ENCODE measurements at places on chromosomes 4 and X.
A peak's percentile ranks its signal among the peaks of the same experiment; 100 is the strongest.

GRCh38 chrX:134236626-134237614 lies at the start of gene CCDC160:
TSS of gene CCDC160 (plus strand) at chrX:134237182. CDS start at chrX:134244801, 7,619 bp downstream.
- no peak for DNase-seq

GRCh38 chr4:8103421-8104390 lies 54.9 kb downstream of the ABLIM2 start:
- no peak for DNase-seq

DNA sequence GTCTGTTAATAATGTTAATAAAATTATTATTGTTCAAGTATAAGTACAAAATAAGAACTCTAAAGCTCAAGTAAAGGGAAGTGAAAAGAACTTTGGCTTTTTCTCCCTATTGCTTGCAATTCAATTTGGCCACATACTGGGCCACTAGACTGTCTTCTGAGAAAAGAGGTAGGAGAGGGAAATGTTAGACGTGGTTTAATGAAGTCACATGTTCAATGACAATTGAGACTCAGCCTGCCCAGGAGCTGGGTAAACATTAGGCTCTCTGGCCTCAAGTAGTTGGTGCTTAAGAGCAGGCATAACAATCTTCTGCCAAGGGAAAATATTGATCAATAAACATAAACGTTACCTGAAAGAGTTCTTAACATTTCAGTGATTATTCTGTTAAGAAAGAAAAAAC lies 15.1 kb upstream of the PRSS12 start:
- DNase-seq, result no peak

DNA sequence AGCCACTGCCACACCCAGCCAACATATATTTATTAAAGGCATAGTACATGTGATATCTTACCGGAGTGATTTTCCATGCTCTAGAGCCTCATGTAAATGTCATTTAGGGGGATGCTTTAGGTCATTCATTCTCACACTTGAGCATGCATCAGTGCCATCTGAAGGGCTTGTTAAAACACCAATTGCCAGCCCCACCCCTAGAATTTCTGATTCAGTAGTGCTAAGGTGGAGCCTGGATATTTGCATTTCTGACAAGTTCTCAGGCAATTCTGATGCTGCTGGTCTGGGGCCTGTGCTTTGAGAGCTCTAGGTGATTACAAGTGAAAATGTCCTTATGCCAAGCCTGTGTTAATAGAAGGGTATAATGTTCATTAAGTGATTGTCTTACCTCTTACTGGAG lies 107.7 kb downstream of the PHEX start:
- no peak for DNase-seq

- DNase-seq, result no peak
Observed at GRCh38 chr4:63396269-63396668, 1013.0 kb downstream of the TECRL start.

DNA sequence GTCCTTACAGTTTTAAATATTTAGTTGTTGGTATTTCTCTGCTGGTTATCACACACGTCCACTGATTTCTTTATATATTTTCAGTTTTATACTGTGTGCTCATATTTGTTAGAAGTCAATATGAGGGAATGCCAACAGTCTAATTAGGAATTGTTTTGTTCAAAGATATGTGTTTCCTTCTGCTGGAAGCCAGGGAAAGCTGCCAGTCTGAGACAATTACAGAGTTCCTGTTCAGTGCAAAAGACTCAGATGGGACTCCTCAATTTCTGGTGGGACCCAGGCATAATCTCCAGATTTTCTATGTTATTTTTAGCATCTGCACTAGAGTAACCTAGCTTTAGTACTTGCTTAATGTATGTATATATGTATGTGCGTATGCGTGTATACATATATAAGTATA lies 486.0 kb downstream of the GRID2 start:
- DNase-seq, result no peak

DNA sequence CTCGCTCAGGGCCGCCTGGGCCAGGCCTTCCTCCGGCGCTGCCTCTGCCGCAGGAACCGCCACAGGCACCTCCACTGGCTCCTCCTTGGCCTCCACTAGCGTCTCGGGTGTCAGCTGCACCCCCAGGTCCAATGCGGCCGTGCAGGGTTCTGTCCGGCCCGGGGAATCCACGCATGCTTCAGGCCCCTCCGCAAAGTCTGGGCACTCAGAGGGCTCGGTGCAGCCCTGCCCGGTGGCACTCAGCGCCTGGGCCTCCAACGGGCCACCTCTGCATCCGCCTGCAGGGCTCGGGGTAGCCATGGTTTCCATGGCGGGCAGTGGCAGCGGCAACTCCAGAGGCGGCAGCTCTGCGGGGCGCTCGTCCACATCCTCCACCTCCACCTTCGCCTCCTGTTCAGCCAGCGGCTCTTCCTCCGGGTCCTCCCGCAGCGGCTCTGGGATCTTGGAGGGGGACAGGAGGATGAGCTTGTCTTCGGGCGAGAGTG lies 74.9 kb upstream of the UCP1 start:
- DNase-seq, result no peak

DNA sequence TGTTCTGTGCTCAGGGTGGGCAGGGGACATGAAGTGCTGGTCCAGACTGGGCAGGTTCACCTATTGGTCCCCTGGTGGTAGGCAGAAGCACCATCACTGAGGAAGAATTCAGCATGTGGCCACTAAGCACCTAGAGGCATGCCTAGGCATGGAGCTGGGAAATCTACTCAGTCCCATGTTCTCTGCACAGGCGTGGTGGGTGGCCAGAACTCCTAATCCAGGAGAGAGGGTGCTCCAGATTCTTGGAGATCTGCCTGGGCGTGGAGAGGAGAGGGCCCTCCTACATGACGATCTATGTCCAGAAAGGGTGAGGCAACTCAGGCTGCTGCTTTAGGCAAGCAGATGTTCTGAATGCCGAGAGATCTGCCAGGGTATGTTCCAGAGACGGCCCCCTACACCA lies 44.6 kb upstream of the MAGEC2 start:
- no peak for DNase-seq

DNA sequence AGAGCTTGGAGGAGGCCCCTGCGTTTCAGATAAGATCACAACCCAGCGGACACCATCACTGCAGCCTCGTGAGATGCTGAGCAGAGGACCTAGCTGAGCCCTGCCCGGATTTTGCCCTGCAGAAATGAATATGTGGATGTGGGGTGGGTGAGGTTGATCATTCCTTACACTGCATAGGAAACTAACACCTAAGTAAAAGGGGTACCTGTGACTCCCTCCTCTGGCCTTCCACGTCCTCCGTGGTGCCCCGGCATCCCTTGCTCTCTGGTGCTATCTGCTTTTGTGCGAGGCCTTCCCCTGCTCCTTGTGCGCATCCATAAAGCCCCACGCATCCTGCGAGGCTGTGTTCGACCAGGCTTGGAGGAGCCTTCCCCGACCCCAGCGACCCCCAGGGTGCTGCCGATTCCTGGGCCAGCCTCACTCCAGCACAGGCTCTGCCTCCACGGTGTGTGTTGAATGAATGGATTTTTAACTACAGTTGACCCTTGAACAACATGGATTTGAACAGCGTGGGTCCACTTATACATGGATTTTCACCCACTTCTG lies 25.6 kb upstream of the GPR78 start:
- no peak for DNase-seq

DNA sequence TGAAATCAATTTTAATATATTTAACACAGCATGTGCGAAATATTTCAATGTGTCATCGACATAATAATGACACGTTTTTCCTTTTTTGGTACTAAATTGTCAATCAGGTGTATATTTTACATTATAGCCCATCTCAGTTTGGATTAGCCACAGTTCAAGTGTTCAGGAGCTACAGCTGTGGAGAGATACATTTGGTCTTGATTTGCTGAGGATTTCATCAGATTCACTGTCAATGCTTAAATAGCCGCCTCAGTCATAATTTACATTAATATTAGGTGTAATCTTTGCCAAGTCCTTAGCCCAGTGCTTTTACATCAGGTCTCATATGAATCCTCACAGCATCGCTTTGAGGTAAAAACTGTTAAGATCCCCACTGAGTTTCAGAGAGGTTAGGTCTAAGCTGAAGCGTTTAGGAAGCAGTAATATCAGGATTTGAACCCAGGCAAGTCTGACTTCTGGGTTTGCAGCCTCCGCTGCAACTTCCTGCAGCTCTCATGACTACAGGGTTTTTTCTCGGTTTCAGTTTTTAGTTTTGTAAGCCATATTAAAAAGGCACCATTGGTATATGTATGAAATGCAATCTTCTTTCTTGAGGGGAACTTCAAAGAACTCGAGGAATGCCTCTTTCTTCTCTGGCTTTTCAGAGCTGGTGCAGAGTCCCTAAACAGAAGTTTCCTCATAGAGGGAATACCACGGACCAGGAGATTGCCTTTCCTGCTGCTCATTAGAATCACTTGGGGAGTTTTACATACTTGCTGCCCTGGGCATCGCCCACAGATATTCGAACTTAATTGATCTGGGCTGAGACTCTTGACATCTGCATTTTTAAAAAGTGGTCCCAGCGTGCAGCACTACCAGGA lies 6.4 kb downstream of the MTM1 start:
- DNase-seq, result no peak

DNA sequence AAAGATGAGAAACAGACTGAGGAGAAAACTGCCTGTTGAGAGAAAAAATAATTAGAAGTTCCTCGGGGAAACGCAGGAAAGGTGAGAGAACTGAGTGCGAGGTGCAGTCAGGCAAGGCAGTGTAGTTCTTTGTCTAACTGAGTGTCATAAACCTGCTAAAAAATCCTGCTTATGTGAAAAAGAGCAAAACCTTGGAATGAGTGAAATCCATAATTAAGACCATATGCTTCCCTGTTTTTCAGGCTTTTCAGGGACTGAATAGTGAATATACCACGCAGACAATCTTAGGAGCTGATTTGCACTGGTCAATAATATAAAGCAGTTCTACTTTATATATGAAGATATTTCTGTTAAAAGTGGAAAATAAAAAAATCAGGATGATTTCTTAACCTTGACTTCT lies 104.9 kb downstream of the RASGEF1B start:
- no peak for DNase-seq

GRCh38 chr4:138235419-138235952 lies 6.7 kb downstream of the SLC7A11 start:
- DNase-seq, result no peak

DNA sequence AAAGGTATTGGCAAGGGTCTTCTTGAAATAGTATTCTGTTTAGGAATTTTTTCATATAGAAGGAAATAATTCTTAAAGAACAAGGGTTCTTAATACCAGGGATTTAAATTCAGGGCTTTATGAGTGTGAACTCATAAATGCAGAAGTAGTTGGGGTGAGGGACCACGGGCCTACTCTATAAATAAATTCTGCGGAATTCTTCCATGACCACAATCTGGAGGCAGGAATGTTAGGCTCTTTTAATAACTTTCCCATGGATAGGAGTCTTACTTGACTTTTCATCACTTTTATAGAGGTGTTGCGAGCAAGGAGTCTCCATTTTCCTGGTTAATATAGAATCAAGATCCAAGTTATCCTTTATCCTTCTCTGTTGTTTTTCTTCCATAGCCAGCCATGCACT lies 76.7 kb upstream of the SLC4A4 start:
- DNase-seq, result no peak

- DNase-seq, result no peak
Observed at GRCh38 chrX:134632355-134632754, 25.9 kb downstream of the PLAC1 start.

GRCh38 chrX:132622130-132622529 lies 133.3 kb upstream of the MBNL3 start:
- peak; percentile 0 for DNase-seq

DNA sequence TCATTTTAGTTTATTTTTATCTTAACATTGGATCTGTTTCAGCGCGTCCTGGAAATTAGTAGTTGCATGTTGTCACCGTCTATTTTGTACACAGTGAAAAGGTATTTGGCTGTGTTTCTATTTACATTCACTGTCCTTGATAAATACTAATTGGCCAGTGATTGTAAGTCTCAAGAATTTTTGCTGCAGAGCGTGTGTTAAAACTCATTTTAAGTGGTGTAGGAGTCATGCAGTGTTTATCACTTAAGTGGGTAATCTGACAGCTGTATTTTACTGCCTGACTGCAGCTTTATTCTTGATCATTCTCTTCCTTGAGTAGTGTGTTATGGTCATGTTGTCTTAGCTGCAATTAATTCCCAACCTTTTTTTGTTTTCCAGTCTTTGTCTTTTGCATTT lies 9.8 kb downstream of the GUCY1A1 start:
- no peak for DNase-seq

DNA sequence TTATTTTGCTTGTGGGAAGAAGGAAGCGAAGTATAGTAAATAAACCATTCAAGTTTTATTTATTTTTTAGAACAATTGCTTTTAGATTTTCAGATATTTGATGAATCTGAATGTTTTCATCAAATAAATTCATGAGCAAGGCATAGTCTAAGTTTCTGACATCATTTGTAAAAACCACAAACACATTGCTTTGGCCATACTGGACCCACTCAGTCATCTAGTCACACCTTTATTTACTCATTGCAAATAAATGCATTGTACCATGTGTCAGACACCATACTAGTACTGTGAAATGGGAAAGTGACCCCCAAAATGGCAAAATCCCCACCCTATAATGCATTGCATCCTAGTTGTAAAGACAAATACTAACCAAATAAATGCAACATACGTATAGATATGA lies 449.1 kb upstream of the SMIM31 start:
- no peak for DNase-seq

DNA sequence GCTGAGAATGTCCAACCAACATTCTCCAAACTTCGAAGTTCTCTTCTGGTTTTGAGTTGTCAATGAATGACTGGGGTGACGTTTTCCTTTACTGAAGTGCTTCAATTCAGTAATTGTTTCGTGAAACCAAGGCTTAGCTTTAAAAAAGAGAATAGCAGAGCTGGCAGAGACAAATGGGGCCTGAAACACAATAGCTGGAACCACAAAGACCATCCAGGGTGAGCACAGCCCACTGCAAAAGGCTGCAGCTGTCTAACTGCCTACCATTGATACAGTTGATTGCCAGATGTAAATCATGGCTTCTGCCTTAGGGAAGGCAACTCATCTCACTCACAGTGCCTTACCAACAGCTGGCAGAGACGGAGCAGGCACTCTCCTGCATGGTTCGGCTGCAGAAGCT lies 78.7 kb upstream of the ZNF518B start:
- no peak for DNase-seq

DNA sequence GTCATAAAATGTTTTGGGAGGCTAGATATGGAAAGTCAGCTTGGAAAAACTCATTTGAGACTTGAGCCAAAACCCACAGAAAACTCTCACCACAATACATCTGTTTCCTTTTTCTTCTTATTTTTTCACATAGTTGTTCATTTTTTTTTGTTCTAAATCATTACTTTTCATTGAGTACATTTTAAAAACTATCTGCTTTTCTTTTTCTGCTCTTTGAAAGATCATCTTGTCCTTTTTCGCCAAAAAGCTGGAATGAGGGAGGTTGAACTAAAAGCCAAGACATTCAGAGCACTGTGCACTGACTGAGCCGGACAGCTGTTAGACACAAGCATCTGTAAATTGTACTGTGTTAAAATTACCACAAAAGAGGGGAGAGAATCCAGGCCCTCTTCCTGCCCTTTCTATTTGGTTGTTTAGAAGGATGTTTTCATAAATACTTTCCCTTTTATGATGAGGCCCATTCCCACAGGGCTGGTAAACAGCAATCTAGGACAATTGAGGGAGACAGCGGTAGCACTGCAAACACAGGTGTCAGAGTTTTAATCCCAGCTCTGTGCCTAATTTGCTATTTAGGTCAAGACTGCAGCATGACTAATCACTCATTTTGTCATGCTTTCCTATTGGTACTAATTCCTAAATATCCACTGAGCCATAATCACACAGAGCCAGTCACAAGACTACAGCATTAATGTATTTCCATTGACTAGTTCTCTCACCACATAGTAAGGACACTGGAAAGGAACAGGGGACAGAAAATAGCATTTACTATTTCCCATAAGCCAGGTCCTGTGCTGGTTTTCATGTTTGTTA lies 7.3 kb upstream of the RNF150 start:
- DNase-seq, result no peak

All from T1000 (cell line).